ENCODE measurements at places on chromosomes 11 and 22.

- no peak for DNase-seq
Observed at GRCh38 chr22:50058906-50059880, 1.1 kb upstream of the TTLL8 start.

DNA sequence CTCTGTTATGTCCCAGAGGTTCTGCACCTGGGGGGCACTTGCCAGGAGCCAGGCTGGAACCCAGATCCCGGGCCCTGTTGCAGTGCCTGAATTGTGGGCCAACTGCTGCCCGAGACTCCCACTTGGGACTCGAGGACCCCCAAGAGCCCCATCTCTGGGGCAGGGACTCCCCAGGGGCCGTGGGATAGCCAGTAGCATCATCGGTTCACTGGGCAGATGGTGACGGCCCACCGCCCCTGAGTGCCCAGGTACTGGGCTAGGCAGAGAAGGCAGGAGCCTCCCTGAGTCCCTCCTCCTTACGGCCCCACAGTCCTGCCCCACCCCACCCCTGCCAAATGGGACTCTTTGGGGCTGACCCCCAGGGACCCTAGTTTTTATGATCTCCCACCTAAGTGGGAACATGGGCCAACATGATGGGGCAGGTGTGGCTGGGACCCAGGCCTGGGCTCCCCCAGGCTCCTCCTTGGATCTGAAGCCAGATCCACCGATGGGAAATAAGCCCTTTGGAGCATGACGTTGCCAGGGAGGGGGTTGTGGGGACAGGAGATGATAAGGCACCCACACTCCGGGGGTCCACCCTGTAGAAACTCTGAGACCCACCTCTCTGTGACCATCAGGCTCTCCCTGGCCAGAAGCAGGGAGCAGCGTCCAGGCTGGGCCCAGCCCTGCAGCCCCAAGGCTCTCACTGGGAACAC, 94.5 kb upstream of the FGF3 start:
- no peak for DNase-seq

- DNase-seq: no peak
Observed at GRCh38 chr11:62883673-62884072, 3.0 kb downstream of the SLC3A2 start.

- DNase-seq: no peak
Observed at GRCh38 chr22:43854786-43855271, 7.5 kb downstream of the SULT4A1 start.

- DNase-seq: no peak
Observed at GRCh38 chr22:26463688-26464087, 19.9 kb downstream of the HPS4 start.

DNA sequence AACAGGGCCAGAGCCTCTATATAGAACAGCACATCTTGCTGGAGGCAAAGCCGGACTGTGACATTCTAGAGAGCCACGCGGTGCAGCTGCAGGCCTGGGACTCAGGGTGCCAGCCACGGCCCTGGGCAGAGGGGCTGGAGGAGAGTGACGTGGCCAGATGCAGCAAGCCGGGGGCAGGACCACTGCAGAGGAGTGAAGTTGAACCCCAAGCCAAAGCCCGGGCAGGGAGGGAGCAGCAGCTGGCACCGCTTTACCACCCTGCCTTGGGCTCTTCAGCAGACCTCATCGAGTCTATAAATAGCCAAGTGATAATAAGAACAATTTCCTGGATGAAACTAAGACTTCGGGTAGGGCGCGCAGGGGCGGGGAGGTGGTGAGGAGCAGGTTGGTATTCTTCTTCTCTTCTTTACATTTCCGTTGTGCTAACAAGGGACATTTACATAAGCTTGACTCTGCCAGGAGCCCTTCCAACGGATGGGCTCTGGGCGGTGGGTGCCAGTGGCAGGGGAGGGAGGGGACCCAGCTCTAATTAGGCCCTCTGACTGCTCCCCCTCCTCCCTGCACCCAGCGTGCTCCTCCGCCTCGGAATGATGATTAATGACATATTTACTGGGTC, 110.2 kb downstream of the ST3GAL4 start:
- no peak for DNase-seq

GRCh38 chr22:34797826-34798225, 268.1 kb upstream of the ISX start:
- no peak for DNase-seq

DNA sequence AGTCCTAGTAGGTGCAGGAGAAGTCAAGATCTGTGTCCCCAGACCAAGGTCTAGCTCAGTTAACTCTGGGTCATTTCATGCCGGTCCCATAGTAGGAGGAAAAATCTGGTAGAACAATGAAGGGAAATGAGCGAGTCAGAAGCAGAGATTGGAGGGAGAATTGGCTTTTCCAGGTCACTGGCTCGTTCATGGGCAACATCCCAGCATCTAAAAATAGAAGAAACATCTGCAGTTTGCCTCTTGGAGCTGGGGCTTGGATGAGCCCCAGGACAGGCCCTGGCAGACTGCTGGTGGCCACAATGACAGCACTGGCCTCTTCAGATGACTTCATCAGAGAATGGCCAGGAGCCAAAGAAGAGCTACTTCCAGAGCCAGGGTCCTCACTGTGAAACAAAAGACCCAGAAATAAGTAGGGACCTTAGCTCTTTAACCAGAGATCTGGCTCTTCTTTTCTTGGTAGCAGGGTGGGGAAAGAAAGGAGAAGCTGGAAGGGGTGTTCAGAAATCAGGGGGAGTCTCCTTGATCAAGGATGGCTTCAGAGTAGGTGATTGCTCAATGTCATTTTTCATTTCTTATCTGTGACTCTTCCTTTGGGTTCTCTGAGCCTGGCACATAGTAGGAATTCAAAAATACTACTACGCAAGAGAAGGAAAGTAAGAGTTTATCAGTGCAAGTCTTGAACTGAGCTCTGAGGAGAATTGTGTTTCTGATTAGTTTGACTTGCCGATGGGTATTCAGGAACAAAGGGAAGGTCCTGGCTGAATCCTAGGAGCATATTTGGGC, 102.6 kb downstream of the TMPRSS5 start:
- no peak for DNase-seq

DNA sequence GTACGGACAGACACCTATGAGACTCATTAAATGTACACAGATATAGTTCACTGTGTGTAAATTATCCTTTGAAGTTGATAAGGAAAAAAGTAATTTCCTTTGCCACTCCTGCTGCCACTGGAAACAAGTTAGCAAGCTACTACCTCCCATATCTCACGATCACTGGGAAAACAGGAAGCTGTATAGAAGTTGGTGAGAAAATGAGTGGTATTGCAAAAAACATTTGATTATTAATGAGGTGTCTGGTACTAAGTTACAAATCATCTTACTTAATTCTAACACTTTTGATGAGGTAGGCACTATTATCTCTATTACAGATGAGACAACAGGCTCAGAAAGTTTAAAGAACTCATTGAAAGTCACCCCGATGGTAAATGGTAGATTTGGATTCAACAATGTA, 68.5 kb downstream of the GAB2 start:
- DNase-seq: no peak

GRCh38 chr11:61619471-61620226, 38.8 kb upstream of the SYT7 start:
- no peak for DNase-seq

DNA sequence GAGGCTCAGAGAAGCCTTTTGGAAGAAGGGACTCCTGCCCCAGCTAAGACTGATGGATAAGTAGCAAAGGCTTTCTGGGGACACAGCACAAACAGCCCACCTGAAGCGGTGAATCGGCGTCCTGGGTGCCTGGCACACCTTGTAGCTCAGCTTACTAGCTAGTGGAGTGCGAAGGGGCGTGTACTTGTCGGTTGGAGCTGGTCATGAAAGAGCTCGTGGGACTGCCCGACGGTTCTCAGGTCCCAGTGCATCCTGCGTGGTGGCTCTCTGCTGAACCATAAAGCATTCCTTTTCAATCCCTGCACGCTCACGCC, 690 bp upstream of the UVRAG start:
- DNase-seq: no peak

DNA sequence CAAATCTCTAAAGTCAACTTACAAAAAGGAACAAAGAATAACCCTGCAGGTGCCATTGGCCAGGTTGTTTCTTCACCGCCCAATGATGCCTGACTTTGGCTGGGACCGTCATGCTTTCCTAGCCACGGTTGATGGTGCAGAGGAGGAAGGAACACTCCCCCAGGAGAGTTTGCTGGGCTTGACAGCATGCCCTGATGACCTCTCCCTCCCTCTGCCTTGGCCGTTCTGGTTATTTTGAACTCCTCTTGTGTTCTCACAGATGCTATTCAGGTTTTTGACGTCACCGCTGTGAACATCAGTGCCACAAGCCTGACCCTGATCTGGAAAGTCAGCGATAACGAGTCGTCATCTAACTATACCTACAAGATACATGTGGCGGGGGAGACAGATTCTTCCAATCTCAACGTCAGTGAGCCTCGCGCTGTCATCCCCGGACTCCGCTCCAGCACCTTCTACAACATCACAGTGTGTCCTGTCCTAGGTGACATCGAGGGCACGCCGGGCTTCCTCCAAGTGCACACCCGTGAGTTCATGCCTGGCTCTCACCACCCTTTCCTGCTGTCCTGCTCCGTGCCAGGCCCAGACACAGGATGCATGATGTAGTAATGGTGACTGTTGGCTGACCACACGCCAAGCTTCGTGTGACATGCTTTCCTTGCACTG, 89.0 kb upstream of the OR4B1 start:
- DNase-seq: no peak

GRCh38 chr22:38959590-38959989, 2.2 kb downstream of the APOBEC3A start:
- no peak for DNase-seq

DNA sequence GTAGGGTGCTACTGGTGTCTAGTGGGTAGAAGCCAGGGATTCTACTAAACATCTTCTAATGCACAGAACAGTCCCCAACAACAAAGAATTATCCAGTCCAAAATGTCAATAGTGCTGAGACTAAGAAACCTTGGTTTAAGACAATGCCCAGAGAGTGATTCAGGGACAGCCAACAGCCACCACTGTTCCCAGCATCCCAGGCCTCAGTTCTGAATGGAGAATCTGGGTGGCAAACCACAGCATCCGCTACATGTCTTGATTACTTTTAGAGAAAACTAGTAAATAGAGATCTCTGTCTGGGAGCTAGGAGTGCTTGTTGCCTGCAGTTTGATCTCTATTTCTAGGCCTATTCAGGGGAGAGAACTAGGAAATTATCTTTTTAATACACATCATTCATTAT, 20.9 kb upstream of the SIK2 start:
- no peak for DNase-seq

GRCh38 chr11:80815752-80816453, 1375.1 kb upstream of the TENM4 start:
- no peak for DNase-seq

DNA sequence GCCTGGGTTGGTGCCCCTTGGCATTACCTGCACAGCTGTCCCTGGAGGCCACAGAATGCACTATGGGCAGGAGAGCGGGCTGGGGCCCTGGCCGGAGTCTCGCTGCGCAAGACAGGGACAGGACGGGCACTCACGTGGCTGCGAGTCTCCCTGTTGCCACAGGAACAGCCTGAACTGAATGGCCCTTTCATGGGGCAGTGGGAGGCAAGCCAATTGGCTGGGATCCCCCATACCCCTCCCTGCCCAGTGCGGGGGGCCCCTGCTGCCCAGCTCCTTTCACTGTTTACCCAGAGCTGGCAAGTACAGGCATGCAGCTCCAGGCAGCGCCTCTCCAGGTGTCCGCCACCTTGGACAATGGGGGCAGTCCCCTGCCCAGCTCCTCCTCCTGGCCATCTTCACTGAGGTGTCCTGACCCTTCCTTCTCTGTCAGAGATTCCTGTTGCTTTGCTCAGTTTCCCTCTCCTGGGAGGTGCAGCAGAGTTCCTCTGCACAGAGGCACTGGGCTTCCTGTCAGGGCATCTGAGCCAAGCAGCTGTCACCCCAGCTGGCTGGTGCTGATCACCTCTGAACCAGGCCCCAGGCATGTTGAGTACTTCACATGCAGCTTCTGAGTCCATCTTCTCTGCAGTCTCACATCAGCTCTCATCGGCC, 5.2 kb downstream of the USP2 start:
- DNase-seq: no peak

Measured in activated CD8-positive, alpha-beta memory T cell treated with anti-CD3 and anti-CD28 coated beads for 4 hours (primary cell).